Fibroblast of the aortic adventitia (primary cell): ENCODE measurements at places on chromosomes 5 and 9. TPM values are rescaled to one million over a fixed set of nuclear protein-coding genes. Genes with fewer than 3 reads are reported as not detected.

The OR1B1 gene
- not detected in 2 replicates for total RNA-seq

The C9orf50 gene
- 0.98 TPM in 1 of 2 replicates, not detected in the other for total RNA-seq

The TEX48 gene
- not detected in 2 replicates for total RNA-seq

The SLC6A7 gene
- total RNA-seq, result not detected in 2 replicates

The FRMPD1 gene
- not detected in 2 replicates for total RNA-seq

GRCh38 chr5:174729075-174729680 lies 4.8 kb downstream of the MSX2 start:
- DNase-seq, result no peak

DNA sequence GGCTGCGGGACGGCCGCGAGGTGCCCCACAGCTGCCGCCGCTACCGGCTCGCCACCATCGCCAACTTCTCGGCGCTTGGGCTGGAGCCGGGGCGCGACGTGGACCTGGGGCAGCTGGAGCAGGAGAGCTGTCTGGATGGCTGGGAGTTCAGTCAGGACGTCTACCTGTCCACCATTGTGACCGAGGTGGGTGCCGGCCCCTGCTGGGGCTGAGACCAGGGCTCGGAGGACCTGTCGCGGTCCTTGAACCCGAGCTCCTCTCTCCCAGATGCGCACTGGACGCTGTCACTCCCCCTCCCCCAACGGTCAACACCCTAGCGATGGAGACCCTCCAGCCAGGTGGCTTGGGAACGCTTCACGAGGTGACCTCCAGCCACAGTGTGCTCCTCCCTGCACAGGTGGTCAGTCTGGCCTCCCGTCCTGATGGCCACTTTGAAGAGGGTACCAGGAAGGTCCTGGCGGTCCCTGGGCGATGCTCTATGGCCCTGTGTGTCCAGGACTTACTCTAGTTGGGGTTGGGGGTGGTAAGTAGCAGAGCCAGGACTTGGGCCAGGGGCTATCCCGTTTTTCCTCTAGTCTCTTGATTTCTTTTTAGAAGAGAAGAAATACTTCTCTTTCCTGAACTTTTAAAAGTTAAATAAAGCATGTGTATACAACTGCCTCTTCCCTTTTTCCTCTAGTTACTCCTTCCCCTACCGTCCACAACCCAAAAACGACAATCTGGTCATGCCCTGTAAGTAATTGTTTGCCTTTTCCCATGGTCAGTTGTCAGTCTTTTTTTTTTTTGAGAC lies 866 bp downstream of the SLC22A5 start:
- no peak for DNase-seq

- DNase-seq, result no peak
Observed at GRCh38 chr5:150661086-150661485, at the start of gene MYOZ3. MYOZ3 (plus strand) TSS chr5:150661251; CDS start chr5:150662942, 1,691 bp downstream.

DNA sequence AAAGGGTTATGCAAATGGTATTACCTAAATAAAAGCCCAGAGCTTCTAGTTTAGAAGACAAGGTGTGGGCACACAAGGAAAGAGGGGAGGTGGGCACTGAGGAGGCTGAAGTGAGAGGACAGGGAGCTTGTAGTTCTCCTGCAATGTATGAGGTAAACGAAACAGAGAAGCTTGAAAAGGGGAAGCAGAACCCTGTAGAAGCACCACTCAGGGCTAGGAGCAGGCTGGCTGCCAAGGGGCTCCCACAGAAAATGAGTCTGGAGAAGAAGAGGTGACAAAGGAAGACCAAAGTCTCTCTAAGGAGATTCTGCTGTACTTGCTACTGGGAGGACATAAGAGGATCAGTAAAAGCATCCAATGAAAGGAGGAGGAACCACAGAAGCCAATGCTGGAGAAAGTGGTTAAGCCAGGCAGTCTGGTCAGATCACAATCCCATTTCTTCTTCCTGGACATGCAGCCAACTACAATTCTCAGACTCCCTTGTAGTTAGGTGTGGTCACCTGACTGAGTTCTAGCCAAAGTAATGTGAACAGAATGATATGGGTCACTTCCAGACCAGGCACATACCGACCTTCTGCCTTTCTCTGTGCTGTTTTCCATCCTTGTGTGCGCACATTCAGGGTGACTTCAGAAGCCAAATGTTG lies 174.5 kb upstream of the MAP3K1 start:
- DNase-seq, result no peak

- DNase-seq, result peak; percentile 22
Observed at GRCh38 chr5:180212363-180213255, 3.6 kb upstream of the RASGEF1C start.

DNA sequence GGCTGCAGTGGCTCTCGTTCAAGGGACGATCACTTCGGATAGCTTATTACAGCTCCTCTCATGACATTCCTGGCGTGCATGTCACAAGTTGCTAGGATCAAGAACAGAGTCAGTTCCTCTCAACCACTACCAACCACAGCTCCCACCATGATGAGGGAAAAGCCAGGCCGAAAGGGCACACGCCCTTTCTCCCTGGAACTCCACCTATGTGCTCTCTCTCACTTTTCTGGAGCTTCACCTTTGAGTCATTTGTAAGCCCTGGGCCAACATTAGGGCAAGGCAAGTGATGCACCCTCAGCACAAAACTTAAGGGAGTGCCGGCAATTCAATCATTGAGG lies 1.6 kb downstream of the SPACA9 start:
- no peak for DNase-seq

GRCh38 chr5:25107853-25108252 lies 463.1 kb upstream of the CDH10 start:
- DNase-seq, result no peak

GRCh38 chr5:128002425-128002824 lies 81.1 kb upstream of the SLC12A2 start:
- DNase-seq, result no peak

DNA sequence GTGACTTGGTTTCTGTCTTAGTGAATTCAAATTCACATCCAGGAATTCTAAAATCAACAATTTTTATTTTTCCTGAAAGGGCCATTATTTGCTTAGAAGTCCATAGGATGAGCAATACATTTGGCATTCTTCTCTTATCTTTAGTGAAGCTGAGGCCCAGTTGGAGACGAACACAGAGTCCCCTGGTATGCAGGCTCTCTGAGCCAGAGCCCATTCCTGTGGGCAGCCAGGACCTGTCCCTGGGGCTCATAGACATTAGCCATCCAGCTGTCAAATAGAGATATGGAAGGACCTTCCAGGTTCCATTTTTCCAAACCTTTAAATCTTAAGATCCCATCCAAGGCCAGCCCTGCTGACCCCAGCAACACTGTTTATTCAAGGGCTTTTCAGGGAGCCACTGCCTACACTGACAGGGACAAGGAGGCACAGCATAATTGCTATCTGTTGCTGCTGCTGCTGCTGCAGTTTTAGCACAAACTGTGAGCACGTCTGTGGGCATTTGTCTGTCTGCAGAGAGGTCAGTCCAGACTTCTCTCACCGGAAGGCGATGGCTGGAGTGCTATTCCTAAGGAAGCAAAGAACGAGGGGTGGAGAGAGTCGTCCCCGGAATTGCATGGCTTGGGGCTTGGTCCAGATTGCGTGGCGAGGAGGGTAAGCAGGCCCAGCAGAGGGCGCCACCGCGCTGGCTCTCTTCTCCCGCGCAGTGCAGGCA lies 639.0 kb downstream of the CCDC171 start:
- peak; percentile 96 for DNase-seq

DNA sequence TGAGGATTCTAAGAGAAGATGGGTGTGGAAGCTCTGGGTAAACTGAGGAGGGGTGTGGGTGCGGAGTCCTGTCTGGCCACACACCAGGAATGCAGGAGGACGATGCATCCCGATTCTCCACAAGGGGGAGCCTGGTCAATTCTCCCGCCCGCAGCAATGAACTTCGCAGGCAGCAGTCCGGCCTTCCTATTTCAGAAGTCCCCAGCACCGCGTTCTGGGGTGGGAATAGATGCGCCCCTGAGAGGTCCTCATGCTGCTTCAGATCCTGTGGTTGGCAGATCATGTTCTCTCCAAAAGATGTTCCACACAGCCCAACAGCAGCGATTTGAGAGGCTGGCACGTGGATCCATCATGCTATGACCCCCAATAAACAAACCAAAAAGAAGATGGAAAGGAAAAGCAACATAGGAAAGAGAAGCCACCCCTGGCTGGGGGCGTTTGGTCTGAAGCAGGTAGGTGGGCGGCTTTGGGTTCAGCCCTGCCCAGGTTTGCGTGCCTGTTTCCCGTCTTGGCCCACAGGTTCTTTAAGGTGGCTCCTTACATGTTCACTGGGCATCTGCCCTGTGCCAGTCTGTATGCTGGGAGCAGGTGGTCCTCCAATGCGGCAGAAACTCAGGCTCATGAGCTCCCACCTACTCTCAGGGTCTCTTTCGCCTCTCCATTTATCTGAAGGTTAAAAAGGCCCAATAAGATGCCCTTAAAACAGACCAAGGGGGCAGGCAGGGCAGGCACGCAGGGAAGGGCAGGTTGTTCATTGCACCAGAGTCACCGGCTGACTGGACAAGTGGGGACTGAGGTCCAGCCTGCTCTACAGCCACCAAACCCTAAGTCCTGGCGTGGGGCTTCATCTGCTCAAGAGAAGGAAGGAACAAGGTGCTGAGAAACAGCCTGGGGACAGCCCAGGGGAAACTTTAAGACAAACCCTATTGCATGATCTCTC lies 171.6 kb downstream of the PAX5 start:
- peak; percentile 39 for DNase-seq
